ENCODE measurements at places on chromosomes 12 and 14.
A peak's percentile ranks its signal among the peaks of the same experiment; 100 is the strongest.

GRCh38 chr14:40394634-40395340, 962.6 kb upstream of the FBXO33 start:
- DNase-seq, result no peak

GRCh38 chr14:81533536-81534343, at the start of gene SEL1L:
Gene SEL1L (minus strand): TSS chr14:81533853. CDS start chr14:81533744, 109 bp downstream.
- DNase-seq, result peak; percentile 99

DNA sequence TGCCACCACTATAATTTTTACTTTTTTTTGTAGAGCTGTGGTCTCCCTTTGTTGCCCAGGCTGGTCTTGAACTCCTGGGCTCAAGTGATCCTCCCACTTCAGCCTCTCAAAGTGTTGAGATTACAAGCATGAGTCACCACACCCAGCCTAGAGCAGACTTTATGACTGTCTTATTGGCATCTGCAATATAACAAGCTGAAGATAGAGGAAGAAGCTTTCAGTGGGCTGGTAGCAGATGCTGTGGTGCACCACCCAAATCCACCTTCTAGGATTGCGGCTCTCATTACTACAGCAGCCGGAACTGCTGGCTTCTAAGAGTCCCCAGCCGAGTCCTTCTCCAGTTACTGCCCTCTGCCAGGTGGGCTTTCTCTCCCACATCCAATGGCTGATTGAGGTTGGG, 7.6 kb upstream of the STK38L start:
- no peak for DNase-seq

GRCh38 chr12:127293507-127294310, 973.3 kb upstream of the TMEM132C start:
- DNase-seq, result no peak

DNA sequence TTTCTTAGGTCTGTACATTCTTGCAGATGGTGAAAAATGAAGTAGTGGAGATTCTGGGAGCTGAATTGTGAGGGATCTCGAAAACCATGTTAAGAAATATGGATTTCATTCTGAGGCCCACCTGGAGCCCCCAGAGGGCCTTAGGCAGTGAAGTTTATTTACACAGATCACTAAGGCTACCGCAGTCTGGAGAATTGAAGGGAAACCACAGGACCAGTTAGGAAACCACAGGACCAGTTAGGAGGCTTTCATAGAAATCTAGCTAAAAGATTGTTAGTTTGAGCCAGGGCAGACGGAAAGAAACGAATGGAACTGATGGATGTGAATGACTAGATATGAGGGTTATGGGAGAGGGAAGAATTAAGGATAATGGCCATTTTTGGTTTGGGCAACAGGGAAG, 7.2 kb downstream of the CBLN3 start:
- DNase-seq, result no peak

GRCh38 chr12:77923882-77924281, 93.2 kb downstream of the NAV3 start:
- DNase-seq, result no peak

- no peak for DNase-seq
Observed at GRCh38 chr12:85617307-85618091, 218.7 kb downstream of the RASSF9 start.

DNA sequence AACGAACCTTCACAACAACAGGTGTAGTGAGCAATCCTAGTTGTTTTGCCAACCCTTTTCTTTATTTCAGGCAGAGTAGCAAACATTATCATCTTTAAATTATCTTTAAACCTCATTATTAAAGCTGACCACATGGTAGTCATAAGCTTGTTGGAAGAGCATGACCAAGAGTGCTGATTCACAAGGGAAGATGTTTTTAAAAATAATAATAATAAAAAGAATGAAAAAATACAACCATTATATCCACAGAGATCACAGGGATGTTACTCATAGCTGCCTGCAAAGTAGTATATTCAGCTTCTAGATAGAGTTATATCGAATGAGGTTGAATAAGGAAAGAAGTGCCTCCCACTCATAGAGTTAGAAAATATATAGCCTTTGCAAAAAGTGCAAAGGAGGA, 101.0 kb upstream of the FLRT2 start:
- DNase-seq, result no peak

DNA sequence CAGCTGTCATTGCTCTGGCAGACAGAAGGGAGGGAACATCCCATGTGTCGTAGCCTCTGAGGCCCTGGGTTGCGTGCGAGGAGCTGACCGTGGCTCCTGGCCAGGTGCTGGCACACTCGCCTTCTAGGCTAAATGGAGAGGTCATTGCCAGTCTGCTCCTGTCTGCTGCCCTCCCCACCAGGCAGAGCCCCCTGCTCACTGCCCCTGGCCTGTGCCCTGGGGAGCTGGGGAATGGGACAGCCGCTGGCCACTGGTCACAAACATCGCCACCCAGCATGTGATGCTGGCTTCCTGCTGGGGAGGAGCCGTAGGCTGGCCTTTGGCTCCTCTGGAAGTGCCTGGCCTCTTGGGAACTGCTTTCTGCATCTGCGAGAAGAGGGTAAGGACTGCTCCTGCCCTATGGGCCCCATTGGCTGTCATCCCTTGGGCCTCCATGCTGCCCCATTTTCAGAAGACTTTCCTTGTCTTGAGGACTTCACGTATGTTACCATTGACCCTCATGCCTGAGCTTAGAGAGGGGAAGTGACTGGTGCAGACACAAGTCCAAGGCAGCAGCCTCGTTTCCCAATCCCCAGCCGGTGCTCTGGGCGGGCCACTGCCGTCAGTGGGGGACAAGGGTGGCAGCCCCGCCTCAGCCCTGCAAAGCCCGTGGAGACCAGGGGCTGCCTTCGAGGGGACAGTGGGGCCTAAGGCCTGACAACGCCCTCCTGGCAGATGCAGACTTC, 2.0 kb upstream of the TNFAIP2 start:
- DNase-seq, result no peak

DNA sequence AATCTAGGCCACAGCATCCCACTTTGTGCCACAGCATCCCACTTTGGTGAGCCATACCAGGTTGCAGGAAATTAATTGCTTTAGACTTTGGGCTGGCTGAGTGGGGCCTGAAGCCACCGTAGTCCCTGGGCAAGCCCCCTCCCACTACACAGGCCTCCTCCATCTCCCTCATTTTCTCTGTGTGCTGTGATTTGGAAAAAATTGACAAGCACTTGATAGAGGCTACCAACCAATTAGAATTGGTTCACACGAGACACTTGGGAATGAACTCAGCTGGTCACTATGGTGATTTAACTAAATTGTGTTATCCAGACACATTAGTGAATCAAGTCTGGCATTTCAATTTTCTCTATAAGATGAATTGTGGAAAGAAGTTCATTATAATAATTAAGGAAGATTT, 481.1 kb downstream of the DIO2 start:
- no peak for DNase-seq

DNA sequence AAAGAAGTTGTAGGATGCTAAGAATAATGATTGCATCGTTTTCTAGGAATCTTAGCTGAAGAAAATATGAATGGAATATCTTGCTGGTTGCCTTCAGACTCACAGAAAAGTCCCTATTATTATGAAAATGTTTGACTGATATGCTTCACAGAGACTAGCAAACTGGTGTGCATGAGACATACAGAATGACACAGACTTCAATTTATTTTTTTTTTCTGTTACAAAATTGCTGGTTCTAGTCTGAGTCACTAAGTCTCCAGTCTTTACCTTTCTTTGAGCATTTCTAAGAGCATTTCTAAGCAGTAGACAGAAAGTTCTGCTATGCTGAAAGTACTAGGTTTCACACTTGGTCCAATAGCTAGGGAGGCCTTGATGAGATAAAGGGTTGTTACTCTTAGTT, 377.6 kb upstream of the ATP2B1 start:
- no peak for DNase-seq

- DNase-seq, result no peak
Observed at GRCh38 chr14:104724981-104725771, 1.1 kb downstream of the ADSS1 start.

DNA sequence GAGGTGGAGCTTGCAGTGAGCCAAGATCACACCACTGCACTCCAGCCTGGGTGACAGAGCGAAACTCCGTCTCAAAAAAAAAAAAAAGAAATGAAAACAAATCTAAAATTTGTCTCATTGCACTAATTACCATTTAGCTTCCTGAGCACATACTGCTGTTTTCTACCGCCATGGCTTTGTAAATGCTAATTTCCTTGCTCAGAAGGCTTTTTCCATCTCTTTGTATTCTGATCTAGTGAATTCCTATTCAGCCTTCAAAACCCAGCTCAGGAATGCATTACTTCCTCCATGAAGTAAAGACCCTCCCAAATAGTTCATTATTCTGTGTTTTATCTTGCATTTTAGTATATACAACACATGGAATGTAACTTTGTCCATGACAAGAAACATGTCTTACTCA, 33.6 kb downstream of the CEP83 start:
- no peak for DNase-seq

GRCh38 chr14:90846511-90846910, 30.3 kb upstream of the TTC7B start:
- no peak for DNase-seq

DNA sequence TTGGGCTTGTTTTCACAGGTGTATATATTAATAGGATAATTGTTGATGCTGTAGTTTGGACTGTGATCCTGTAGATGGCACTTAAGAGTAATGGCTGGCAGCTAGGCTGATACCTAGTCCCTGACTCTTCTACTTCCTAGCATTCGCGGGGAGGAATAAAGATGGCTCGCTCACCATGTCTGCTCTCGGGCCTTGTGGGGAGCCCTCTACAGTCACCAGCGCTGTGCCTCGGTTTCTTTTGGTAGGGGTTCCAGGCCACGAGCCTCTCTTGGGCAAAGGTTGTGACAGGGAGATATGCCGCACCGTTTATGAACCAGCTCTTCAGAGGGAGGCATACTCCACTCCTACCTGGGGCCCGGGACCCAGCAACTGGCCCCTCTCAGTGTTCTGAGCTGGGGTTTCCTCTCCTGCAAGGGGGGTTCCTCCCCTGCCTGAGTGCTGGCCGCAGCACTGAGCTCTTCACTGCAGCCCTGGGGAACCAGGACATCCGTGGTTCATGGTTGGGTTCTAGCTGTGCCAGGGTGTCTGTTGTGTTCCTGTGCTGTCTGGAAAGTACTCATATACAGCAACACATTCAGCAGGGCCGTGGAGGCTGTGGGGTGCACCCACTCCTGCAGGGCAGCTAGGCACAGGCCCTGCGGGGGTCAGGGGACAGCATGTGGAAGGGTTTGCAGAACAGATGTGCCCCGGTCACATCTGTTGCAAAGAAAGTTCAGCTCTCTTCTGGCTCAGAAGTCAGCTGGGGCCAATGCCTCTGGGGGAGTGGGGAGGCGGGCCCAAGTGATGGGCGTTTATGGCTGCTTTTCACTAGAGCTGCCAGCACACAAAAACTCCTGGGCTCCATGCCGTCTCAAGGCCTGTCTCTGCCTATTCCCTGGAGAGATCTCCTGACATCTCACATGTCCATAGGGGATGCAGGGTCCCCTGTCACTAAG, 147.9 kb downstream of the PPFIA2 start:
- DNase-seq, result no peak

- DNase-seq, result no peak
Observed at GRCh38 chr12:22266101-22266500, 68.4 kb downstream of the ST8SIA1 start.

DNA sequence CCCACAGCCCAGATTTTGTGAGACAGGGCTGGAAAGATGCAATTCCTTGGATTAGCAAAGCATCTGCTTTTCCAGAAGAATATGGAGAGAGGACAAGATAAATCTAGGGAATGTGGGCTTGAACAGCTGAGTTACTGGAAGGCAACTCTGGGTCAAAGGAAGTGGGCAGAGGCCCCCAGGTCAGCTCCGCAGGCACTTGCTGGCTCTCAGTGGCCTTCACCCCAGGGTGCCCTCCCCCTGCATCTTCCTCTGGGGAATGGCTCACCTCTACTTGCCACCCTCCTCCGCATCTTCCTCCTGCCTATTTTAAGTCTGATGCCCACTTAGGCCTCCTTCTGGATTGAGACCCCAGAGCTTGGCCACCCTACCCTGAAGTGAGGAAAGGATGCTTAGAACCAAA, 10.5 kb upstream of the PNMA1 start:
- no peak for DNase-seq

GRCh38 chr14:30585204-30585603, 26.2 kb downstream of the G2E3 start:
- DNase-seq, result no peak

DNA sequence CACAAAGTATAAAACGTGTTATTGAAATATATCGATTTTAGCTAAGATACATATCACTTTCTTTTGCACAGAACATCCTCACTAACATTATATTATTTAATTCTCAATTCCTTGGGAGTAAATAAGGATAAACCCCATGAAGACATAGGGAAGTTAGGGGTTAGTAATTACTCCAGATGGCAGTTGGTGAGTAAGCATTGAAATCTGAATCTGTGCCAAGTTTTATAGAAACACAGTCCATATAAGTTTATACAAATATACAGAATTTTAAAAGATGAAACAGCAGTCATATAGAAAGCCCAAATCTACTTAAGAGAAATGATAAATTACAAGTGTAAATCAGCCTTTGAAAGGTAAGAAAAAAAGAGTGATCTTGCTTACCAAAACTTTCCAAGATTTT, 200.4 kb upstream of the SYT10 start:
- DNase-seq, result no peak

DNA sequence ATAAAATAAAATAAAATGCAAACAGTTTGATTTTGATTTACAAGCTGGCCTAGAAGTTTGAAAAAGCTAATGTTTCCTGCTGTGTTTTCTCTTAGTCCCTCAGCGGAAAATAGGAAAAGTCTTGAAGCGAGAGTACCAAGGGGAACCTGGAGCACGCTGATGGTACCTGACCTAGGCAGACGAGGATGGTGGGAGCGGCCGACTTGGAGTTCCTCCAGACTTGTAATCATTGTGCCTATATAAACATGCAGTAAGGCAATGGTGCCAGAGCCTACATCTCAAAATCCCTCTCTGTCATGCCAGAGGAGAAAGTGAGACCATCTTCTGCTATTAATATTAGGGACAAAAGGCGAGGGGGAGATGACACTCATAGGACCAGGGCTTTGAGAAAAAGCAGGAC, 371.7 kb downstream of the TMEM132D start:
- DNase-seq, result no peak

DNA sequence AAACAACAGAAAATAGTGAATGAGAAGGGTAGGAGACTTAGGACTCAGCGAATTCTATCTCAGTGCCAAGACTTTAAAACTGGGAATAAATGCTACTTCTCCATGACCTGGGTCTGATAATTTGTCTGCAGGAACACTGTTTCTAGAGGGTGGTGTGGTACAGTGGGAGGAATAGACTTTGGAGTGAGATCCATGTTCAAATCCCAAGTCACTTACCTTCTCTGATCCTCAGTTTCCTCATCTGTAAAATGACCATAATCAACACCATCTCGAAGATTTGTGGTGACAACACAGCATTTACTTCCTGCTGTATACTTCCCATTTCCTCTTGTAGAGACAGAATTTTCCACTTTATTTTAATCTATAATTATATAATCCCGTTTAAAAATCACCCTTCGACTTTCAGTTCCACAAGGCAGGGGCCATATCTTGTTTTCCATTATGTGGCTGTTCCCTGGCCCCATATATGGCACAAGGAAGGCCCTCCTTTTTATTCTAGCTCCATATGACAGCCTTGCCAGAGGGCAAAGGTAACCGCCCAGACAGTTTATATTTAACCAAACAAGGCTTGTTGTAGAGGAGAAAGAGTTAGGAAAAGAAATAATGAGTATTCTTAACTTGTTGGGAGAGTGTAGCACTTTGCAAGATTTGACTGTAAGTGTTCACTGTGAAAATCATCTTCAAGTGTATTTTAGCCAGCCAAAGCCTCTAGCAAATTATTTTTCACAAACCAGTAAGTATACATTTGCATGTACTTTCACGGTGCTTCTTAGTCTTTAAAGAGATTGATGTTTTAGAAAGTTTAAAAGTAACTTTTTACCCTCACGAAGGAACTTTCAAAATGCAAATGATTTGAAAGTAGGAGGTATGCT, 243.1 kb downstream of the AKAP6 start:
- no peak for DNase-seq

GRCh38 chr12:47885012-47885501, 19.7 kb downstream of the VDR start:
- no peak for DNase-seq
